ENCODE measurements at places on chromosomes 4 and X.

DNA sequence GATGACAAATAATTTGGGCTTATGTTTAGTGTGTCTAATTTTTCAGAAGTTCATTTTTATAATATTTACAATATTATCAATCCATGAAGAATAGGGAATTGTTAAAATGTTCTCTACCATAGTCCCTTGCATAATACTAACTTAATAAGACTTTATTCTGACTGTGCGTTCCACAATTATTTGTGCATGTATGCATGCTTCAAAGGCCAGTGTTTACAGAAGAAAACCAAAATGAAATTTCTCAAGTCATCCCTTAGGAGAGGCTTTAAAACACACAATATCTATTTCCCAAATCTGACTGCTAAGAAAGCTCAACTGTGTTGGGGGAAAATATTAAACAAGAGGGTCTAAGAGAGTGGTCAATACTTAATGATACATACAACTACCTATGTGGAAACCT, 226.3 kb upstream of the ANKRD50 start:
- no peak for DNase-seq

- DNase-seq, result peak; percentile 21
These were observed 137.5 kb downstream of the PALLD start for GRCh38 chr4:168634276-168634802.

GRCh38 chr4:53197772-53198142, 168.1 kb downstream of the SCFD2 start:
- no peak for DNase-seq

GRCh38 chr4:130478406-130478805, 1382.5 kb downstream of the C4orf33 start:
- DNase-seq, result no peak

- DNase-seq, result no peak
These were observed 53.8 kb downstream of the APLN start for GRCh38 chrX:129600981-129601424.

GRCh38 chrX:38332505-38332904, 5.2 kb upstream of the RPGR start:
- DNase-seq, result no peak

DNA sequence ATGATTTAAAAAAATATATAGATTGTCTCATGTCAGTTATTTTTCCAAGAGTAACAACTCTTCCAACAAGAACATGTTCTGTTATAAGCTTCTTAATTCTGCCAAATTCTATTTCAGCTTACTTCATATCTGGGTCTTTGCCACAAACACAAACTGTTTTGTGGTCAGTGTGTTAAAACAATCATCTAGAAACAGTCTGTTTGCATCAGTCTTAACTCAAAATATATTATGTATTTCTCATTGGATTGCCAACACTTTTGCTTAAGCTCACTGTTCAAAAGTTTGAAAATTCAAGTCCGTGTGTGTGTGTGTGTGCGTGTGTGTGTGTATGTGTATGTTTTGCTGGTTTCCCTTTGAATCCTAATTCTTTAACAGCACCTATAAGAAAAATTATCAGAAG, 752.3 kb upstream of the NDST4 start:
- DNase-seq, result no peak

- DNase-seq, result no peak
These were observed 6.9 kb downstream of the ZDHHC9 start for GRCh38 chrX:129836827-129837226.

- peak; percentile 63 for DNase-seq
These were observed 207.6 kb downstream of the NAF1 start for GRCh38 chr4:162959046-162959445.

DNA sequence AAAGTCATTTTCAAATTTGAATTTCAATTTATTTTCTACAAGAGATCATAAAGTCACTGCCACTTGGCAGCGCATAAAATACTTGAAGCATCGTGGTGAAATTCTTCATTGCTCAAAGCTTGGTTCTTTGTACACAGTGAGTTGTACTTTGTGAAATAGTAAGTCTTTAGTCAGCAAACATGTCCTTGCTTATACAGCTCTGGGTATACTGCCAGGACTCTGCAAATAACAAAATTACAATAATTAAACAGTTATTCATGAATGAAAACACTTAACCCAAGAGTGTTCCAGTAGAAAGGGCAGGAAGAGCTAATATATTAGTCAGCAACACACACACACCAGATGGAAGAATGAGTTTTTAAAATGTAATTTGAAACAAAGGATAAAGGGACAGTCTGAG, 1300.9 kb upstream of the DIAPH2 start:
- no peak for DNase-seq

GRCh38 chrX:131614241-131614640, 70.4 kb downstream of the OR13H1 start:
- no peak for DNase-seq

GRCh38 chr4:155608225-155608885, 58.3 kb upstream of the GUCY1A1 start:
- DNase-seq, result no peak

GRCh38 chr4:7328913-7329638, 105.7 kb downstream of the PSAPL1 start:
- DNase-seq, result peak; percentile 10

GRCh38 chr4:74475091-74475800, 30.3 kb downstream of the AREG start:
- no peak for DNase-seq

DNA sequence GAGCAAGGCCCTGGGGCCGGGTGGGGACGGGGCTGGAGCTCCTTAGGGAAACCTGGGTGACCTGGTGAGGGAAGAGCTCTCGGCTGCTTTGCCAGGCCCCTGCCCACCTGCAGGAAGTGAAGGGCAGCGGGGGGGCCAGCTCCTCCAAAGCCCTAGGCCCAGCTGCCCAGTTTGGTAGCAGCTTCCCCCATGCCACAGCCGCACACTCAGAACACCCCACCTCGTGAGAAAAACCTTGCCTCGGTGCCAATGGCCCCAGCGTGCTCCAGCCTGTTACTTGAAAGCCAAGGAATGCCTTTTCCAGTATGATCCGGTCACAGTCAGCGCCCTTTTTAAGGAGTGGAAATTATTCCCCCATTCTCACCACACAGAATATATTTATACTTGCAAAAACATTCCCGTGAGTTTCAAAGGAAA, 38.3 kb downstream of the ACOX3 start:
- DNase-seq, result no peak

GRCh38 chr4:21769404-21770147, 179.0 kb downstream of the KCNIP4 start:
- no peak for DNase-seq

DNA sequence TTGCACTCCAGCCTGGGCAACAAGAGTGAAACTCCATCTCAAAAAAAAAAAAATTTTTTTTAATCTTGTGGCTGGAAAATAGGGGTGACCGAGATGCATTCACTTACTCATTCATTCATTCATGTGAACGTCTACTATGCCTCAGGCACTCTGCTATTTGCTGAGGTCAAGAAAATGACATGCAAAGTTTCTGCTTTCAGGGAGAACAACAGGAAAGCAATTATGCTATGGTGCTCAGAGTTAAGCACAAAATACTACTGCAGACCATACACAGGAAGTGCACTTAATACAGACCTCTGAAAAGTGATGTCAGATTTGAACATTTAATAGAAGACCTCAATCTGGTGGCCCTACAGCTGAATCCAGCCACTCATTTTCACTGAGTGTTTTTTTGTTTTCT, 59.6 kb upstream of the DUSP21 start:
- no peak for DNase-seq

DNA sequence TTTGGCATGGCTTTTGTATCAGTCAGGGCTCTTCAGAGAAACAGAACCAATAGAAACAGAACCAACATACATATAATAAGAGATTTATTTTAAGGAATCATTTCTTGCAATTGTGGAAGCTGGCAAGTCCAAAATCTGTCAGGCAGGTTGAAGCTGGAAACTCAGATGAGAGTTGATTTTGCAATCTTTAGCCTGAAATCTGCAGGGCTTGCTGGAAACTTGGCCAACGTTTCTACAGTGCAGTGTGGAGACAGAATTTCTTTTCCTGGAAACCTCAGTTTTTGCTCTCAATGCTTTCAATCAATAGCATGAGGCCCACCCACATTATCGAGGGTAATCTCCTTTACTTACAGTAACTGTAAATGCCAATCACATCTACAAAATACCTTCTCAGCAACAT, 45.4 kb downstream of the COMMD8 start:
- DNase-seq, result no peak

DNA sequence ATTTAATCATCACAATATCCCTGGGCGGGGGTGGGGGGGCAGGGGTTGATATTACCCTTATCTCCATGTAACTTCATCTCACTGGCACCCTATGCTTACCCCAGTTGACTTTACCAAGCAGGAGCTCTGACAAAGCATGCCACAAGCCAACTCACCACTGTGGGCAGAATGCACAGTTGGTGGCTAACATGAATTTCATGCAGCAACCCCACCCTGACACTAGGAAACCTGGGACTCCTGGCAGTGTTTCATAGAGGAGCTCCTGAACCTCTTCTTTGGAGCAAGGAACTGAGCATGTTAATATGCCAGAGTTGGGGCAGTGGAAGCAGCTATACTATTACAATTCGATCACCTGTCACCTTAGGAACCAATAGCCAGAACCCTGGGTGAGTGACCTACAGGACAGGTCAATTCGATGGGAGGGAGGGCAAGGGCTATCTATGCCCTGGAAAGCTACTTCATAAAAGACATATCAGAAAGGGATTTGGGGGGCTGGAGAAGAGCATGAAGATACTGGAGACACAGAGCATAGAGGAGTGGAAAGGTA, 97.2 kb upstream of the ACSL4 start:
- no peak for DNase-seq

- no peak for DNase-seq
These were observed 29.2 kb downstream of the SULT1B1 start for GRCh38 chr4:69731241-69731640.

DNA sequence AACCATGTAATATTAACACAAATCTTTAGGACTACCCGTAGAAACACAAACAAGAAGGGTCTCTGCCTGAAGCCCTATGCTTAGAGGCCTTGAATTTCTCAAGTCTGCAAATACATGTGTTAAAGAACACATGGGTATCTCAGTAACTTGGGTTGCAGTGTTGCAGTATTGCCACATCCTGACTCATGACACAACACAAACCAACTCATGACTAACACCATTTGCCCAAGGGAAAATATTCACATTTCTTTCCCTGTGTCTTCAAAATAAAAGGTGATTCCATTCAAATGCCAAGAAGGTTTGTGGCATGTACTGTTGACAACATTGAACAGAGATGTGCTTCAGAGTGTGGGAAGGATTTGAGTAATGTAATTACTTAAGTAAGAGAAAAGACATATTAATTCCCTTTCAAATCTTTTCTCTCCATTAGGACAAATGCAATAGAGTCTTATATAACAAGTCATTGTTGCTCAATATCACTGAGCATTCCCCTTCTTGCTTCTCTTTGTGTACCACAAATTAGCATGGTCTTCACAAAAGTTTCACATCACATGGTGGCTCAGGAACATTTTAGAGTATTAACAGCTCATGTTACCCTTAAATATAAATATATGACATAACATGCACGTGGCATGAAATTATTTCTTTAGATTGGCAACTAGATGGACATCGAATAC, 487.1 kb downstream of the STPG2 start:
- no peak for DNase-seq

DNA sequence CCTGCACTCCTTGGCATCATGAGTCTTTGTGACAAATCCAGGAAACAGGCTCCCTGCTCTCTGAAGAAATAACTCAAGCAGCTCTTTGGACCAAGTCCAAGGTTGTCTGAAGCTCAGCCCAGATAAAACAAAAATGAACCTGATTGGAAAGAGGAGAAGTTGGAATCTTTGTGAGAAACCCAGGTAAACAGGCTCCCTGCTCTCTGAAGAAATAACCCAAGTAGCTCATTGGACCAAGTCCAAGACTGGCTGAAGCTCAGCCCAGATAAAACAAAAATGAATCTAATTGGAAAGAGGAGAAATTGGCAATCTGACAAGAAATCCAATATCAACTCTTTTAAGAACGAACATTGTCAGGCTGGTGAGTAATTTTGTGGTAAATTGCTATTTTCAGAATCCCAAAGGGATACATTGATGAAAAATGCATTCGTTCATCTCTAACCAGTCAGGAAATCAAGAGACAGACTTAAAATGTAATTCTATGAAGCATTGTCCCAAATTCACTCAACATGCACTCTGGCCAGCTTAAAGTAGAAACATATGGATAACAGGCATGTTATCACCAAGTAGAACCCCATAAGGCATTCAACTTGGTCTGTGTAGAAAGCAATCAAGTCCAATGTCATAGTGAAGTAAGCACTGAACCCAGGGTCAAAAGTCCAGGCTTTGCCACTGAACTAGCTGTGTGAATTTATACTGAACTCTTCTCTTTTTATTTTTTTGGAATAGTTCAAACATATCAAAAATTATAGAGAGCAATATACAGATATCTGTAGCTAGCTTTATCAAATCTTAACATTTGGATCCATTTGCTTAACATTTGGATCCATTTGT, 16.8 kb upstream of the NFXL1 start:
- DNase-seq, result no peak

DNA sequence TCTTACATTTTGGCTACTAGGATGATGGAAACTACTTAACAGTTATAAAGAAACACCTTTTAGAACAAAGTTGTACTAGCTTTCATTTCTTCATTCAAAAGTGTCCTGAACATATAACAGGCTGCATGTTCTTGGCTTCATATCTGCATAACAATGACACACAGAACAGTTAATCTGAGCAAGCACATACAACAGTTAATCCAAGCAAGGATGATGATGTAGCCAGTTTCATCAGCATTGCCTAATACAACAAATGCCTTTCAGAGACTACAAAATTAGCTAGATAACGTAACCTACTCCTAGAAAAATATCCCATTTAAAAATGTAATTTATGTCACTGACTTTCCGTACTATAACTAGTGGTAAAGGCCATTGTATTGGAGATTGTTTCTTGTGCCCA, 182.1 kb downstream of the SCFD2 start:
- no peak for DNase-seq

GRCh38 chr4:24557026-24558025, 27.0 kb downstream of the DHX15 start:
- DNase-seq, result no peak

- no peak for DNase-seq
These were observed 2.1 kb downstream of the ABHD18 start for GRCh38 chr4:127967141-127967775.

- DNase-seq, result no peak
These were observed 95.8 kb upstream of the GEMIN8 start for GRCh38 chrX:14125462-14125861.

DNA sequence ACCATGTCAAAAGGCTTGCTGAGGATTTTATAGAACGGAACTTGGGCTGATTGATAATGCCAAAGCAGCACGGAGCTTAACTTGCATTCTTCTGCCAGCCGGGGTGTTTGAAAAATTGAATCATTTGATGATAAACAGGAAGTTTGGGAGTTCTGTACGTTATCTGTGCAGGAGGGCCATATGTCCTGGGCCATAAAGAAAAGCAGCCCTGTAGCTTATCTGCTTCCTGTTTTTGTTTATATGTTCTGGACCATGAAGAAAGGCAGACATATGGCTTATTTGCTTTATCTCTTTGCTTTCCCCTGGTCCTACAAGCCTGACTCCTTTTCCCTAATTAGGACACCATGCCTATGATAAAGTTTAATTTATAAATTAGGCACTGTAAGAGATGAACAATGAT, 62.4 kb downstream of the HOPX start:
- DNase-seq, result no peak

GRCh38 chrX:7068939-7069367, 78.6 kb upstream of the STS start:
- DNase-seq, result peak; percentile 63

GRCh38 chr4:153529646-153530045, 63.5 kb downstream of the TMEM131L start:
- DNase-seq, result no peak

GRCh38 chr4:47145630-47146029, 114.3 kb downstream of the GABRB1 start:
- no peak for DNase-seq

- no peak for DNase-seq
These were observed 39.0 kb upstream of the ALG13 start for GRCh38 chrX:111641969-111642368.

GRCh38 chr4:45971108-45971507, 152.7 kb downstream of the GABRG1 start:
- DNase-seq, result peak; percentile 37
